Umbilical cord (tissue), 2 donors: ENCODE measurements at places on chromosomes 16 and 17. TPM values are rescaled to one million over a fixed set of nuclear protein-coding genes. Genes with fewer than 3 reads are reported as not detected.

- DNase-seq: no peak
Observed at GRCh38 chr16:84223456-84223855, 16.4 kb downstream of the KCNG4 start.

DNA sequence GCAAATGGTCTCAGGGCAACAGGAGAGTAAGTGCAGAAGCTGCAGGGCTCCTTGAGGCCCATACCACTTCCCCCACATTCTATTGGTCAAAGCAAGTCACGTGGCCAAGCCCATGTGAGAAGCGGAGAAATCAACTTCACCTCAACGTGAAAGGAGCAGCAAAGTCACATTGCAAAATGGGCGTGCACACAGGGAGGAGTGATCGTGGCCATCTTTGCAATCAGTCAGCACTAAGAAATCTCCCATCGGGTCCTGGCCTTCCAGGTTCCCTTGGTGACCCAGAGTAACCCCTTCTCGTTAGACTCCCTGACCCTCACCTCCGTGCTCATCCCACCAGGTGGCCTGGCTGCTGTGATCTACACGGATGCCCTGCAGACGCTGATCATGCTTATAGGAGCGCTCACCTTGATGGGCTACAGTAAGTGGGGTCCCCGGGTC lies 38.0 kb downstream of the SLC5A11 start:
- no peak for DNase-seq

GRCh38 chr16:86091976-86092375 lies 193.0 kb downstream of the IRF8 start:
- DNase-seq: no peak

DNA sequence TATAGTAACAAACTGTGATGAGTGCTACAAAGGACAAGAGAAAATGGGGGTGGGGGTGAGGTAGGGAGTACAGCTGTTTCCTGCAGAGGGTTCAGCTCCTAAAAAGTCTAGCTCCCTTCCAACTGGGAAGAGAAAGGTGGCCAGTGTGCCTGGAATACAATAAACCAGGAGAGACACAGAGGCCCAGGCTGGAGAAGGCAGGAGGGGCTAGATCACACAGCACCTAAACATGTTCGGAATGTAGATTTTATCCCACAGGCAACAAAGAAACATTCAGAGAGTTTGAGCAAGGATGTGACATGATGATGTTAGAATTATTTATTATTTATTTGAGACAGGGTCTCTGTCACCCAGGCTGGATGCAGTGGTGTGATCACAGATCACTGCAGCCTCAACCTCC lies 10.2 kb downstream of the TEX2 start:
- DNase-seq: no peak

DNA sequence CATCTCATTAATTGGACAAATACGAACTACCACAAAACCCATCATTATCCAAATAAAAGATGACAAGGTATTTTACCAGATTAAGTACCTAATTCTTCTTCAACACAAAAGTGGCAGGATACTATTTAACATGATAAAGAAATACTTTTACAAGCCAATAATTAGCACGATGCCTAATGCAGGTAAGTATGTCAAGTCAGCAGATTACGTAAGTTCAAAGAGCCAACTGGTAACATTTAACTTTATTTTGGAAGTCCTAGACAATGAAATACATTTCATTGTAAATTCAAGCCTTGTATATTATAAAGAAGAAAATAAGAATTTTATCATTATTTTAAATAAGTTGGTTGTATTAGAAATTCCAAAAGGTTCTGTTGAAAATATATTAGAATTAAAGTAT lies 535.3 kb upstream of the SOX9 start:
- DNase-seq: no peak

DNA sequence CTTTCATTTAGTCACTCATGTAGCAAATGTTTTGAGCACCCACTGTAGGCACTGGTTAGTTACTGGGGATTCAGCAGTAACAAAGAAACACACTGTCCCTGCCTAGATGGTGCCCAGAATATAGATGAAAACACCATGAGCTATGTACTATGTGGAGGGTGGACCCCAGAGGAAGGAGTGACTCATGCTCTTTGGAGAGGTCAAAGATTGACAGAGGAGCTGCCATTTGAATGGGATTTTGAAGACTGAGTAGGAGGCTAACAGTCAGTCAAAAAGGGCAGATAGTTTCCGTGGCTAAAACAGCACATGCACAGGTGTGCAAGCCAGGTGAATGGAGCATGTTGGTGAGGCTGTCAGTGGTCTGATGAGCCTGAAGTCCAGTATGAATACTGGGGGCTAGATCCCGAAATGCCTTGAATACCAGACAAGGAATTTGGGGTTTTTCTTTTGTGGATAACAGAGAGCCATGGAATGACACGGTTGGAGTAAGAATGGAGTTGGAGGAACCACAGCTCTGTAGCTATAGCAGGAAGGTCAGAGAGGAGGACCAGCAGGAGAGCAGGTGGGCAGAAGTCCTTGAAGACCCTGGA lies 6.1 kb downstream of the IL21R start:
- DNase-seq: no peak

DNA sequence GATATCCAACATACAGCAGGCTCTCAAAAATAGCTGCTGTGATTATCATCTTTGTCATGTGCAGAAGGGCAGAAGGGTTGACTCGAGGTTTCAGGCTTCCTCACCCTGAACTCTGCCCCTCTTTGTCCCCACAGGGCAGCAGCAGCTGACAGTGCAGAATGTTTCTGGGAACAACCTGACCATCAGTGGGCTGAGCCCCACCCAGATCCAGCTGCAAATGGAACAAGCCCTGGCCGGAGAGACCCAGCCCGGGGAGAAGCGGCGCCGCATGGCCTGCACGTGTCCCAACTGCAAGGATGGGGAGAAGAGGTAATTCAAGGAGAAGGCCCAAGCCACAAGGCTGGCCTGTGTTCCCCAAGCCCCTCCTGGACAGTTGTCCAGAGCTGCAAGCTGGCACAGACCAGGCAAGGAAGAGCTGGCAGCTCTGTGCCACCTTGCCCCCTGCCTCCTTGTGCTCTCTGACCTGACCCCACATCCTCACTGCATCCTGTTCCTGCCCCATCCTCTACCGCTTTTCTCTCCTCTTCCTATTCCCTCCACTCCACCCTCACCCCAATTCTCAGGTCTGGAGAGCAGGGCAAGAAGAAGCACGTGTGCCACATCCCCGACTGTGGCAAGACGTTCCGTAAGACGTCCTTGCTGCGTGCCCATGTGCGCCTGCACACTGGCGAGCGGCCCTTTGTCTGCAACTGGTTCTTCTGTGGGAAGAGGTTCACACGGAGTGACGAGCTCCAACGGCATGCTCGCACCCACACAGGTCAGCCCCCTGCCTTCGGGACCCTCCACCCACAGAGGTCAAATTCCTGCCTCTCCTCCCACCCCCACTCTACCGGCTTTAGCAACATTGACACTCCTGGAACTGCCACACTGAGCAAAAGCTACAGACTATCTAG lies 16.3 kb upstream of the PNPO start:
- no peak for DNase-seq

DNA sequence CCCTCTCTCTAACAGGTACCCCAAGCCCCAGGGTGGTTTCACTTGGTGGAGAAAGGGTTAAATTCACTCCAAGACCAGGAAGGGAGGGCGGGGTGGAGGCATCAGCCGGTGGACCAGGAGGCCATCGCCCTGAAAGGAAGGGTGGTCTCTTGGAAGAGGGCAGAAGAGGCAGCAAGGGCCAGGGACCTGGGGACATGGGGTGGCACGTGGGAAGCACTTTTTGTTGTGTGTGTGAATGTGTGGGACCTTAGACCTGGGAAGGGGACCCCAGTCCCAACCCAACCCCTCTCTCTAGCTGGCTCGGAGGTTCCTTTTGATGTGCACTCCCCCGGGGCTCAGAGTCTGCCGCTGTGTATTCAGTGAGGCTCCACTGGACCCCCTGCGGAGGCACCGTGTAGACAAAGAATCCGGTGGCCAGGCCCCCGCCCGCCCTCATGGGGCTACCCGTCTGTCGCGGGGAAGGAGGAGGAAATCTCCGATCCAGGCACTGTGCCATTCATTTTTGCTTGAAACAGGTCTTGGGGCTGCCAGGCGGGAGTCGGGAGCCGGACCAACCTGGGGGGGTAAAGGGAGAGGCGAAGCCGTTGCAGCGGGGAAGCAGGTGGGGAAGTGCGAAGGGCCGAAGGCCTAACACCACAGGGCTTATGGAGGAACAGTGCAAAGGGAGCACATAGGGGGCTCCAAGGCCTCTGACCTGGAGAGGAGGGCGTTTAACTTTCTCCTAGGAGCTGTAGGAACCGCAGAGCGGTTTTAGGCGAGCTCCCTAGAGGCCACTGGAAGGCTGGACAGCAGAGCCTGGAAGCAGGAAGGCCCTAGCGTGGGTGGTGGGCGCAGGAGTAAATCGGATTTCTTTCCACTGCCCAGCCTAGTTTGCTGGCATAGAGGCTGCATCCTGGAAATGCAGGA lies 3.2 kb upstream of the WNT3 start:
- no peak for DNase-seq

DNA sequence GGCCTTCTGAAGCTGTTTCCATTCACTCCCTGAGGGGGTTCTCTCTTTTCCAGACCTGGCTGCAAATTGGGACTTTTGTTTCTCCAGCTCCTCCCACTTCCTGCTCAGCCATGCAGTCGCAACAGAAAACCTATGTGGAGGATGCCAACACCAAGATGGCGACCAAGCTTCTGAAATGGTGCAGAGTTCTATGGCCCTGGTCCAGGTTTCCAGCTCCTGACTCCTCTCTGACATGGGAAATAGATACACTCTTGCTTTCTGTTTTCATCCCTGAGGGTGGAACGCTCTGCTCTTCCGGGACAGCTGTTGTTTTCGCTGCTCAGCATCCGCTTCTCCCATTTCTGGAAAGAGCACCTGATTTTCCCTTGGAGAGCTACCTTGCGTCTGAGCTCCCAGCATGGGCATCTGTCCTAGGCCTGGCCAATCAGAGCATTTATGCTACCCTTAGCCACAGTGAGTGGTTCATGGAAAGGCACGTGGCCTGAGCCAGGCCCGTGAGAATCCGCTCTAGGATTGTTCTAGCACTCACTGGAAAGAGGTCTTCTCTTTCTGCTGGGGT lies 8.1 kb downstream of the GPRC5B start:
- DNase-seq: no peak

GRCh38 chr17:65360961-65361552 lies 200.4 kb downstream of the AXIN2 start:
- DNase-seq: no peak

DNA sequence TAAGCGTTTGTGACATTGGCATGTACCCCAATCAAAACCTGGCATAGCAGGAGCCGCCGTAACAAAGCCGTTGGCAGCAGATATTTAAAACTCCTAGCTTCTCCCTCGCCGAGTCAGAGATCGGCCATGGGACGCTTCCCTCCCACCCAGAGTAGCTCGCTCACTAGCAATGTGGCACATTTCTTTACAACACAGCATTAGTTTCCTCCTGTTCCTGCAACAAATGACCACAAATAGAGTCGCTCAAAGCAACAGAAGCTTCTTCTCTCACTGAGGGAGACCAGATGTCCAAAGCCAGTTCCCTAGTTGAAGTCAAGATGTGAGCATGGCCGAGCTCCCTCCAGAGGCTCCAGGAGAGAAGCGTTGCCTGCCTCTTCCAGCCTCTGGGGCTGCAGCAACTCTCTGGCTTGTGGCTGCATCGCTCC lies 106.7 kb downstream of the RBFOX3 start:
- no peak for DNase-seq

DNA sequence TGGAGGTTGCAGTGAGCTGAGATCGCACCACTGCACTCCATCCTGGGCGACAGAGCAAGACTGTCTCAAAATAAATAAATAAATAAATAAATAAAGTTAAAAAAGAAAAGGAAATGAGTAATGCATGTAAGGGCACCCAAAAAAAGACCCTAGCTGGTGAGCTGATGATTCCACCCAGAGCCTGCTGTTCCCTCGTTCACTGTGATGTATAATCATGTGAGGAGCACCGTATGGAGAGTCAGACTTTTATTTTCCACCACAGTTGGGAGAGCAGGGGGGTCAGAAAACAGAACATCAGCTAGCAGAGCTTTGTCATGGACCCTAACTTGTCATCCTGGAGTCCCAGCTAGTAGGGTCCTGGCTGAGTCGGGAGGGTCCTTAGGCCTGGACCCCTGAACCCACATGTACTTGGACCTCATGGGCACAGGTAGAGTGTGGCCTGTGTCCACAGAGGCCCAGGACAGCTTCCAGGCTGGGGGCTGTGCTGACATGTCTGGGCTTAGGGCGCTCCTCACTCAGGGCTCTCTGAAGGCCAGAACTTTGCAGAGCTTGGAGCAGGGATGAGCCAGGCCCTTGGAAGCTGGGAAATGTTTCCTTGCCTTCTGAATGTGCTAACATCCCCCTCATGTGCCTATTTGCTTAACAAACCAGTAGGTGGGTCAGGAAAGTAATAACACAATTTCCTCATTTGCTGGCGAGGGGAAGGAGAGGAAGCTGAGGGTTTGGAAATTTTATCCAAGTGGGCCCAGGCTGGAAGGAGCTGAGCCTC lies 18.8 kb upstream of the LASP1NB start:
- DNase-seq: no peak

DNA sequence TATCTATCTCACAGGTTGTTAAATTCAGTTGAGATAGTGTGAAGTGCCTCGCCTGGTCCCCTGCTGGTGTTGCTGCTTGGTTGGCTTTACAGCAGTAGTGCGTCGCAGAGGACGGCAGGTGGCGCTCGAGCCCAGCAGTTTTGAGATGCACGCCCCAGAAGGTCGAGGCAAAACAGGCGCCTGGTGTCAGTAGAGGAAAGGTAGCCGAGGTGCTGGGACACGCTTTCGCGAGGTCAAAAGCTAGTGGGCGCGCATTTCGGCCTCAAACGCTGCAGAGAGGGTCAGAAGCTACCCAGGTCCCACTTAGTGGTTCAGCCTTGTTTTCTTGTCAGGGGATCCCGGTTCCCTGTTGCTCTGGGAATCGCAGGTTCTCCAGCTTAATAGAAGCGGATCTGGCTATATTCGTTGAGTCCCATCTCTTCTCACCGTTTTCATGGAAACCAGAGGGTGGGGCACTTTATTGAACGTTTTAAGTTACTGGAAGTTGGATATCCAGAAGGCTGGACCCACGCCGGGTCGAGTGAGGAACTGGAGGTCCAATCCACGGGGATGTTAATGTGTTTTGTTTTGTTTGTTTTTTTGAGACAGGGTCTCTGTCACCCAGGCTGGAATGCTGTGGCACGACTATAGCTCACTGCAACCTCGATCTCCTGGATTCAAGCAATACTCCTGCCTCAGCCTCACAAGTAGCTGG lies 10.3 kb upstream of the ZFP90 start:
- peak; percentile 86 for DNase-seq

GRCh38 chr16:75763204-75763603 lies 36.9 kb upstream of the CPHXL start:
- DNase-seq: no peak

SPHK1 gene
- total RNA-seq: 2.9 TPM

KRT36 gene
- 1.9 TPM for total RNA-seq

ADCY7 gene
- total RNA-seq: 29.4 TPM
